Tongue (tissue), 3 donors: ENCODE measurements at places on chromosomes 6 and 20.

GRCh38 chr6:109736273-109737025, 45.4 kb downstream of the FIG4 start:
- DNase-seq, result no peak

DNA sequence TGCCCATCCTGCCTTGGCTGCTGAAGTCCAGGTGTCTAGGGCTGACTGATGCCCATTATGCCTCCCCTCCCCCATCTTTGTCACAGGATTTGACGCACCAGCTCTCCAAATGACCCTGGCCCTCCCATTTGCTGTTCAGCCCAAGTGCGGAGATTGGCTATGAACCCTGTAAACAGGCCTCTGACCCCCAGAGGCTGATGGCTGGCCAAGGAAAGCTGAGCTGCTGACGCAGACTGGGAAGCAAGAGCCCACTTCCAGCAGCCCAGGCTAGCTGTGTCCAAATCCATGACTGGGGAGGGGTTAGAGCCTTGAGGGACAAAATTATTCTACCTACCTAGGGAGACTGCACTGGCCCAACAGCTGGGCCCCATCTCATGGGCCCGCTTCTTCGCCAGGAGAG, 797 bp upstream of the GNRH2 start:
- DNase-seq, result peak; percentile 12

GRCh38 chr6:166045173-166045859, 122.3 kb downstream of the TBXT start:
- DNase-seq, result no peak

- DNase-seq, result no peak
Measured at GRCh38 chr20:12924126-12924525, 84.6 kb upstream of the SPTLC3 start.

DNA sequence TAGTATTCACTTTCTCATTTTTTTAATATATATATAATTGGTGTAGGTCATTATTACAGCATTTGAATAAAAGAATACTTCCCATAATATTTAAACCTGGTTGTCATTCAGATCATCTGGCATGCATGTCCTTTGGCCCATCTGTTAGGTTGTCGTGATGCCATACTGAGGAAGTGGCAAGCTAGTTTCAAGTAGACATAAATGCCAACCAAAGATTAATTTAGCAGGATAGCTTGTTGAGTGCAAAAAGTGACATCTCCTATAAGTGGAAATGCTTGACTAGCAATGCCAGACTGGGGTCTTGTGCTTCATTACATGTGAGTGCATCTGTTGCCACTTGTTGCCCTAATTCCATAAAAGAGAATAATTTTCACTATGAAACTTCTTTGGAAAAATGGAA, 1044.7 kb downstream of the GRIK2 start:
- DNase-seq, result no peak

GRCh38 chr6:5208471-5208971, 52.2 kb downstream of the LYRM4 start:
- DNase-seq, result peak; percentile 46

DNA sequence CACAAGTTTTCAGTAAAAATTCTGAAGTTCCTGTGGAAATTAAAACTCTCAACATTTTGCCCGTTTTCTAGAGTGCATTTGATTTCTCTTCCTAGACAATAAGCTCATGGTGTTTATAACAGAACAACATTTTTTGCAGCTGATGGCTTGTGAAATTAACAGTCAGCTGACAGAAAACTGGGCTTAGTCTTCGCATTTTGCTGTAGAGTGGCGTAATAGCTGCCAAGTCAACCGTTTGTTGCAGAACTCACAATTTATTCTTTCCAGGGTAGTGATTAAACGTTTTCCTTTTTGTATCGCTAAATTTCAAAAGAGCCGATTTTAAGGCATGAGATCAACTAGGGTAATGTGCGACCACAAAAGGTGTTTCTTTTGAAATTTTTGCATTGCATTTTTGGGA, 1.4 kb downstream of the SPO11 start:
- no peak for DNase-seq

DNA sequence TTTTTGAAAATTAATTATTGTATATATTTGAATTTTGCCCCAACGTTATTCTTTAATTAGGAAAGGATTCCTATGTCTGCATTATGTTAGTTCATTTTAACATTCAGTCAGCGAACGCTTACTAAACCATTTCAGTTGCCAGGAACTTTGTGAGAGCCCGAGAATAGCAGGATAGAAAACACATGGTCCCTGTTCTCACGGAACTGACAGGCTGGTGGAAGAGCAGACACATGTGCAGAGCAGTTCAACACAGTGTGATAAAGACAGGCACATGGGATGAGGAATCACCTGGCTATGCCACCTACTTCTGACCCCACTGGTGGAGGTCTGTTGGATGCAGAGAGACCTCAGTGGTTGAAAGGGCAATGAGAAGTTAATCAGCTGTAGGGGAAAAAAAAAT, 367.2 kb downstream of the EPM2A start:
- DNase-seq, result peak; percentile 52

GRCh38 chr6:99219788-99220187, 129.7 kb downstream of the FAXC start:
- no peak for DNase-seq

GRCh38 chr6:127053875-127054235, 64.6 kb upstream of the RSPO3 start:
- no peak for DNase-seq

GRCh38 chr20:58028123-58028522, 200.3 kb downstream of the ANKRD60 start:
- no peak for DNase-seq

GRCh38 chr20:46991880-46992639, 97.4 kb downstream of the EYA2 start:
- no peak for DNase-seq

- no peak for DNase-seq
Measured at GRCh38 chr20:4896971-4897497, 104.3 kb downstream of the SLC23A2 start.

DNA sequence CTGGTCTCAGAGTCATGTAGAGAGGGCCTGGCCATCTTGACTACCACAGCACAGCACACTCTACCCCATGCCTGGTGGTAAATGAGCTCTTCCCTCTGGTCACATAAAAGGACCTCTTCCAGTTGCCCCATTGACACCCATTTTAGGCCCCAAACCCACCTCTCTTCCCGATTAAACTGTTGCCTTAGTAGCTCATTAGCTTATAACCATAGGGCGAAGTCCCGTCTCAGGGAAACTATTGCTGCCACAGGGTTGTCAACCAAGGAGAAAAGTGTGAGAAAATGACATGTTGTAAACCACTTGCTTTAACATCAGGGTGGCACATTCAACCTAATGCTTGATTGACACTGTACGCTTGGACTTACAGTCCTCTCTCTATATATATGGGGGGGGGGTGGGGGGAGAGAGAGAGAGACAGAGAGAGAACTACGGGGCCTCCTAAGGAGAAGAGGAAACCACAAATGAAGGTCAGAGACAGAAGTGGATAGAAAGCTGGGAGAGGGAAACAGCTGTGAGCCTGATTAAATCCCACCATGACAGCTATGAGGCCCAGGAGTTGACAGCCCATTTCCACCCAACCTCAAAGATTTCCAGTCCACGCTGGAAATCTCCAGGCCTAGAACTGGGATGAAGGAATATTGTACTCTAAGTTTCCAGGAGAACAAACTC, 14.9 kb upstream of the BTN1A1 start:
- DNase-seq, result no peak

DNA sequence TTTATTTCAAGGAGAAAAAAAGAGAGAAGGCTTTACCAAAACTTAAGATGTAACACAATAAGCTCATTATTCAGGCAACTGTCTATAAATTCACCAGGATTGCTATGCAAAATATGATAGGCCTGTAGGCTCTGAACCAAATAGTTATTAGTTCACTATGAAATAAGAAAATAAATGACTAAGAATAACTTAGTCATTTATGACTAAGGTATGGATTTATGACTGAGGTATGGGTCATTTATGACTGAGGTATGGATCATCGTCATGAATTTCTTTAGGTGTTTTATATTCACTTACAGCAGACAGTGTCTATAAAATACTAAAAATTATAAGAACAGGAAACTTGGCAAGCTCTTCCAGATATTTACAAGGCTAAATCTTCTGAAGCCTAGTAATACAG, 52.1 kb upstream of the SNX9 start:
- no peak for DNase-seq

GRCh38 chr6:83442752-83443151, 11.9 kb upstream of the ME1 start:
- DNase-seq, result no peak

GRCh38 chr6:97705568-97705967, 422.6 kb upstream of the MMS22L start:
- DNase-seq, result peak; percentile 18

DNA sequence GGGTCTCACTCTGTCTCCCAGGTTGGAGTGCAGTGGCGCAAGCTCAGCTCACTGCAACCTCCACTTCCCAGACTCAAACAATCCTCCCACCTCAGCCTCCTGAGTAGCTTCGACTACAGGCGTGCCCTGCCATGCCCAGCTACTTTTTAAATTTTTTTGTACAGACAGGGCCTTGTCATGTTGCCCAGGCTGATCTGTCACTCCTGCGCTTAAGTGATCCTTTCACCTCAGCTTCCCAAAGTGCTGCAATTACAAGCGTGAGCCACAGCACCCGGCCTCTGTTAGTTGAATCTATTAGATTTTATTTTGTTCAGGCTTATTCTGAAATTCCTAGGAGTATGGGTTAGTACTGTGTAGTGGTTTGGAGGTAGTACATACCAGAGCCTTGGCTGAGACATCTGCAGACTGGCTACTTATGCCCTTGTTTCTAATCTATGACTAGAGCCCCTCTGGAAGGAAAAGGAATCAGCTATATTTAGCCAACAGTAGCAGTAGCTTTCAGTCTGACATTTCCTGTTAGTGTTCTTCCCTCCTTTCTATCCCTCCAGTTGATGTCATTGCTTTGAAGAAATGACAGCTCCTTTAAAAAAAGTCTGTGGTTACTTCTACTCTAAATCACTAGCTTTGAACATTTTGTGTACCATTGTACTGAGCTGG, 74.4 kb downstream of the ITCH start:
- DNase-seq, result peak; percentile 13

DNA sequence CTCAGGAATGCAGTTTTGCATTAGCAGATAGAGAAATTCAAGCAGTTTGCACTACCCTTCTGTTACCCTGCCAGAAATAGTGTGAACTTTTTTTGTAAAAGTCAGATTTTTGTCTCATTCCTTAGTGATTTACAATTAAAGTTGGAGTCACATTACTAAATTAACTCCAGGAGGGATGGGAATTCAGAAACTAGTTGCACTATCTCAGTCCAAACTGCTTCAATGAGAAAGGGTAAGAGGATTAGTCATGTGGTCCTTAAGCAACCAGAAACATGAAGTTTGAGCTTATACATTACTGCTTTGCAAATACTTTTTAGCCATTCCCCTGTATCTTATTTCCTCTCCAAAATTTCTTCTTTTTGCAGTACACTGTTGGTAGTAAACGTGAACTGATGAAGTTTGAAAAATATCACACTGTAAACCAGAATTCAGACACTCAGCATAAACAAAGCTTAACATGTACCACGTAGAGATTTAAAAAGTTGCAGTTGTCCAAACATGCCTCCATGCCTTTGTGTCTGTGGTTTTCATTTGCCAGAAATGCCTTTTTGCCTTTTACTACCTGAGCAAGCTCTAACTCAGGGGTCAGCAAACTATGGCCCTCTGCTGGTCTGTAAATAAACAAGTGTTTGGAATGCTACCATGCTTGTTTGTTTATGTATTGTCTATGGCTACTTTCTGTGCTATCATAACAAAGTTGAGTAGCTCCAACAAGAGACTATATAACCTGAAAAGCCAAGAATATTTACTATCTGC, 49.7 kb downstream of the TP53INP2 start:
- DNase-seq, result no peak

DNA sequence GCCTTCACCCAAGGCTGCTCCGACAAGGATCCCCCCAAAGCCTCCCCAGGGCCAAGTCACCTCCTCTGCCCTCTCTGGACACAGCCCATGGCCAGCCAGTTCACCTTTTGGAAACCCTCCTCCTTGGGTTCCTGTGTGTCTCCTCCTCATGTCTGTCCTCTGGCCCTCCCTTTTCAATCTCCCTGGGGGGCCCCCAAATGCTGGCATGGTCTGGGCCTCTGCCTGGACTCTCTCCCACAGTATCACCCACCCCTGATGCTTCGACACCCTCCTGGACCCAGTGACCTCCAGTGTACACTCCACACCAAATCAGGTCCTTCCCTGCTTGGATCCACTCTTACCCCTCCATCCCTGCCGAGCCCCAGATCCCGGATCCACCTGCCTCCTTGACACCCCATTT, 46.7 kb upstream of the NNAT start:
- DNase-seq, result no peak
